ENCODE measurements at places on chromosomes 2 and 18.
A peak's percentile ranks its signal among the peaks of the same experiment; 100 is the strongest.

DNA sequence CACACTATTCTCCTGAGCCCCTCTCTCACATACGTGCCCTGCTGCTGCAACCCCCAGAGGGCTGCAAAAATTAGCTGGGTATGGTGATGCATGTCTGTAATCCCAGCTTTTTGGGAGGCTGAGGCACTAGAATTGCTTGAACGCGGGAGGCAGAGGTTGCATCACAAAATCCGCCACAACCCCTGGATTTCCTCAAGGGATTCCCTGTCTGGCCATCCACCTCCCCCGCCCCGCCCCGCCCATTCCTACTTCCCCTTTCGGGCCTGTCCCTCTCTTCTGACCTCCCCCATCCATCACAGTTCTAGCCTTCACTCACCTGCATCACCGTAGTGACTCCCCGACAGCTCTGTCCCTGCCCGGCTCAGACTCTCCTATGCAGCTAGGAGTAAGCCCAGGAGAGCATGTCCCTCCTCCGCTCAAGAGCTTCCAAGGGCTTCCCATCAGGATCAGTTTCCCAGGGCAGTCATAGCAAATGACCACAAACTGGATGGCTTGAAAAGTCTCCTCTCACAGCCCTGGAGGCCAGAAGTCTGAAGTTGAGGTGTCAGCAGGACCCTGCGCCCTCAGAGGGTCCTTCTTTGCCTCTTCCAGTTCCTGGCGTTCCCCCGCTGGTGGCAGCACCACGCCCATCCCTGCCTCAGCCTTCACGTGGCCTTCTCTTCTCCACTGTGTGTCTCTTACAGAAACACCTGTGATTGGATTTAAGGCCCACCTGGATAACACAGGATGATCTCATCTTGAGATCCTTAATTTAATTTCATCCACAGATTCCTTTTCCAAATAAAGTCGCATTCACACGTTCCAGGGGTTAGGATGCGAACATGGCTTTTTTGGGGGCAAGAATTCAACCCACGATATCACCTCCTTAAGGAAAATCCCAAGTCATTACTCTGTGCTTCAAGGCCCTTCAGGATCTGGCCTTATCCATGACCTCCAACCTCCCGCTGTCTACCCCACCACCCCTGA lies 58.5 kb downstream of the HS1BP3 start:
- DNase-seq, result no peak

GRCh38 chr2:30113617-30114293 lies 33.1 kb upstream of the YPEL5 start:
- peak; percentile 90 for DNase-seq

DNA sequence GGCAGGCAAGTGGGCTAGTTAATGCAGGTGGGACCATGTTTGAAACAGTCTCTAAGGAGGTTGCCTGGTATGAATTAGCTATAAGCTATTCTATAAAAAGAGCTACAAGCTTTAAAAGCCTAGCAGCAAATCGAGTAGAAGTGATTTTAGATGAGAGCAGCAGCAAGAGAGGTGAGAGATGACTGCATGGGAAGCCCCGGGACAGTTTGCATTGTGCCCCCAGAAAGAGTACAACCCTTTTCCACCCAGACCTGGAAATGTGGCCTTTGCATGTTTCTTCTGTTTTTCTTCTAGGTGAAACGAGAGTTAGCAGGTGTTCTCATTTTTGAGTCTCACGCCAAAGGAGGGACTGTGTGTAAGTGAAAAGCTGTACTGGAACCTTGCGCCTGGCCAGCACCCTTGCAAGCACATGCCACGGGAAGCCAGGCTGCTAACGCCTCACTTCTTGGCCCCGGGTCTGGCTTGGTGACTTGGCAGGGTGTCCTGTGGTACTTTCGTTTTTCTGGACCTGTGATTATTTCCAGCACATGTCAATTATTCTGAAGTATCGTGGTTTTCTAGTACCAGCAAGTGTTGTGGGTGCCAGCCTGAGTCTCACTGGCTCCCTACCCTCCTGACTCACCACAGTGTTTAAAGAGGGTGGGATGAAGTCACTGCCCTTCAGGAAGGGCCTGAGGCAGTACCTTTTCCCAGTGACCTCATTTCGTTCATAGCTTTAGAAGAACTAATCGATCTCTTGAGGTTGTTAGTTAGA lies 90.3 kb upstream of the MAP3K20 start:
- DNase-seq, result no peak

DNA sequence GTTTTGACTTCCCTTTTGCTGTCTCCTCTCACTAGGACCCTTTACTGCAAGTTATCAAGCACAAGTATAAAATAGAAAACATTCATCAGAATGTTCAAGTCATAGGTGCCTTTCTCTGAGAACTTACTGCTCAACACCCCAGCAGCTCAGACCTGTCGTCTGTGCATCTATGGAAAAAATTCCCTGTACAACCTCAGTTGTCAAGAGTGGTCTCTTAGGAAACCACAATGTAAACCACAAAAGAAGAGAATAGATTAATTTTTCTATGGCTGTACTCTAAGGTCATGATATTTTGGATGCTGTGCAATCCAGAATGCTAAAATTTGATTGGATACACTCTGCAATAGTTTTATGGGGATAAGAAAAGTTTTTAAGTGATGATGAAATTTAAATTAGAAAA lies 84.1 kb downstream of the RBMS1 start:
- DNase-seq, result no peak

GRCh38 chr18:3286159-3286558 lies 24.2 kb downstream of the MYL12B start:
- no peak for DNase-seq

DNA sequence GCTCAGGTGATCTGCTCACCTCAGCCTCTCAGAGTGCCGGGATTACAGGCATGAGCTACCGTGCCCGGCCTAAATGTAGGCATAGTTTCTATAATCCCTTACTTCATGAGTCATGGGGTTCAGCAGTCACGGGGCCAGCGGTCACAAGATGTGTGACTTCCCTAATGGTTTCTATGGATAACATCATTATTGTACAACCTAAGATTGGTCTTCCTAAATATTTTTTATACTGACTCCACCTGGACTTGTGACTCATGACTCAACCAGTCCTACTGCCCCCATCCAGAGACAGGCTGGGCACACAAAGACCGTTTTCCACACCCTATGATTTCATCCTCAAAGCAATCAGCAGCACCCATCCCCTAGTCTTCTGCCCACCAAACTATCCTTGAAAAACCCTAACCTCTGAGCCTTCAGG lies 15.9 kb downstream of the FAM210A start:
- DNase-seq, result no peak

All from stromal cell of bone marrow (primary cell).